ENCODE measurements at places on chromosomes 7 and 10. TPM values are rescaled to one million over a fixed set of nuclear protein-coding genes. Genes with fewer than 3 reads are reported as not detected.

RHOBTB1 gene
- 9.2 TPM for total RNA-seq

GPR141 gene
- total RNA-seq: not detected

WNT16 gene
- not detected for total RNA-seq

HOXA1 gene
- 0.07 TPM for total RNA-seq

HOXA13 gene
- total RNA-seq: not detected

PIP gene
- total RNA-seq: not detected

GATA3 gene
- 0.34 TPM for total RNA-seq

Data from nasal cavity respiratory epithelium epithelial cell of viscerocranial mucosa (primary cell).